ENCODE measurements at places on chromosomes 6 and 20.

DNA sequence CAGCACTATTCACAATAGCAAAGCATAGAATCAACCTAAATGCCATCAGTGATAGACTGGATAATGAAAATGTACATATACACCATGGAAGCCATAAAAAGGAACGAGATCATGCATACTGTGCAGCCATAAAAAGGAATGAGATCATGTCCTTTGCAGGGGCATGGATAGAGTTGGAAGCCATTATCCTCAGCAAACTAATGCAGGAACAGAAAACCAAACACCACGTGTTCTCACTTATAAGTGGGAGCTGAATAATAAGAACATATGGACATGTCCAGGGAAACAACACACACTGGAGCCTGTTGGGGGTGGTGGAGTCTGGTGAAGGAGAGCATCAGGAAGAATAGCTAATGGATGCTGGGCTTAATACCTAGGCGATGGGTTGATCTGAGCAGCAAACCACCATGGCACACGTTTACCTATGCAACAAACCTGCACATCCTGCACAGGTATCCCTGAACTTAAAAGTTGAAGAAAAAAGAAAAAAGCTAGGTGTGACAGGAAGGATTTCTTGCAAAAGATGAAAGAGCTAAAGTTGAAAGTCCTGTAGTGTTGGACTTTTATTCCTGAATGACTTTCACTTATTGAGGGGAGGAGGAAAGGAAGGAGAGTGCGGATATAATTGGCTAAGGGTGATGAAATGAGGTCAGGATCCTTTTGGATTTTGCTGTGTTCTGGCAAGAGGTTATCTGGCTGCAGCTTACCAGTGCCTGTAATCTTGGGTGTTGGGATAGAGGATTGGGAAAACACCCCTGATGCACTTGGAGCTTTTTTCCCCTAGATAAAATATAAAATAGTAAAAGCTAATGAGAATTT, 8.5 kb downstream of the TRMT11 start:
- no peak for DNase-seq

GRCh38 chr6:10080561-10080960, 334.3 kb downstream of the TFAP2A start:
- DNase-seq, result no peak

- DNase-seq, result no peak
Observed at GRCh38 chr6:51778666-51779065, 308.7 kb downstream of the PKHD1 start.

- no peak for DNase-seq
Observed at GRCh38 chr6:80535914-80536565, 429.6 kb downstream of the BCKDHB start.

DNA sequence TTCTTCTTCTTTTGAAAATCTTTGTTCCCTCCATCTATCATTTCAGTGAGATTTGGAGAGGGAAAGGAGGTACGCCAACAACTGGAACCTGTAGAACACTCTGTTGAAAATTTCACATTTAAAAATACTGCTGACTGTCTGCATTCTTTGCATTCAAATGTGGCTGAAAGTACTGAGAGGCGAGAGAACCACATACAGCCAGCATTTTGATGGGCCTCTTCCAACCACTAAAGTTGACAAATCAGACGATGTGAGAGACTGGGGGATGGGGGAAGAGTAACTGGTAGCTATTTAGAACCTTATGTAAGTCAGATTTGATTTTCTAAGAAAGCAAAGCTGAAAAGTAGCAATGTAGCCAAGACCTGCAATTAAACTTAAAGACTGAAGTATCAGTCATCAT, 77.5 kb downstream of the FKBP5 start:
- no peak for DNase-seq

DNA sequence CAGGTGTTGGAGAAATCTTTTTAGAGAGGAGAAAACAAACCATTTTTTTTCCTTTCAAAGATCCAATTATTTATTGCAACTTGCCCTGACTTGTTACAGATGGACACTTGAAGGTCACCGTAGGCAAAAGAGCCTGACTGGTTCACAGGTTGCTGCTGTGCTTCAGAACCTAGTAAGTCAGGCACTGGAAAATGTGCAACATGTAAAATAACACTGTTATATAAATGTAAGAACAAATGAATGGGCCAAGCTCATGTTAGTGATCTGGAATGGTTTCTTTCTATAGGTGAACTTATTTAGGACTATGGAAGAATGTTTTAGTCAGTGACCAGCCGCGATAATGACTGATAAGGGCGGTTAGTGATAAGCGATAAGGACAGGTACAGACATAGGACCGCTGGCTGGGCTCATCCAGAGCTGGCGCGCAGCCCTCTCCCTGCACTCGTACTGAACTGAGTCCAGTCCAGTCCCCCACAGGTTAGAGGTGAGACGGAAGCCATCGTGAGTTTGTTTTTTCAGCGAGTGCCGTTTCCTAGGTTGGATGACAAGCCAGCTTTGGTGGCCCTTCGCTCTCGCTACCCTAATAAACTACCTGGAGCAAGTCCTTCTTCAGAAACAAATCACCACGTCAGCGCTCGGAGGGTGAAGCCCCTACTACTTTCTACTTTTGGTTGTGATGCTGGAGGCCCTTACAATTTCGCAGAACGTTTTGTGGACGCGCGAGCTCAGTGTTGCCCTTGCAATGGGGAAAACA, 94.4 kb upstream of the PRDM1 start:
- DNase-seq, result no peak

GRCh38 chr20:37302981-37303380, 13.5 kb downstream of the MANBAL start:
- no peak for DNase-seq

DNA sequence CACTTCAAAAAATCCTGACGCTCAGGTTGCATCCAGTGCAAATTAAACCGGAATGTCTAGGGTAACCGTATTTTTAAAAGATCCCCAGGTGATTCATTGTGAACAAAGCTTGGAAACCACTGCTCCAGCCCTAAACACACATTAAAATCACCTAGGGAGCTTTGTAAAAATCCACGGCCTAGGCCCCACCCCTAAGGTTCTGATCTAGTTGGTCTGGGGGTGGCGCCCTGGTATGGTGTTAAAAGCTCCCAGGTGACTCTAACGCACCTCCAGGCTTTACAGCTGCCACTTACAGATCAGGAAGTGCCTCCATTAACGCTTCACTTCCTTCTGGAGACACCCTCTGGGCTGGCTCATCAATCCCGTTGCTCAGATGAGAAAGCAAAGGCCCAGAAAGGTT, 92.2 kb downstream of the GRM4 start:
- DNase-seq, result no peak

DNA sequence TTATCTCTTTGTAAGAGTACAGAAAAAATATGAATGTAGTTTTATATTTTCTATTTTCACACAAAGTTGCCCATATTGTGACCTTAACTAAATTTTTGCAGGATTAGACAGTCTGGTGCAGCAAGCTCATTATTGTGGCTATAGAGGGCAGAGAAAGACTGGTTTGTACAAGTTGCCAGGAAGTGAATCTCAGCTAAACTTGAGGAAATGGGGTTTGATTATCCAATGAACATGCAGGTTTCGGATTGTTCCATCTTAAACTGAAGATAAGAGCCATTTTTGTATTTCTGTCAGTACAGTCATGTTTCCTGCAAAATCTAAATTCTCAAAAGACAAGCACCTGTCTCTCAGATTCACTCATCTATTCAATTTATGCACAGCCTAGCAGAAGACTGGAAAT, 390.9 kb downstream of the MMUT start:
- no peak for DNase-seq

GRCh38 chr6:31572041-31572911, at the start of gene LTA:
Gene LTA (plus strand): TSS chr6:31572289. CDS start chr6:31572743, 454 bp downstream.
- no peak for DNase-seq

- no peak for DNase-seq
Observed at GRCh38 chr6:146355521-146356100, 188.0 kb upstream of the RAB32 start.

- peak; percentile 20 for DNase-seq
Observed at GRCh38 chr20:54199721-54200176, 8.1 kb upstream of the PFDN4 start.

DNA sequence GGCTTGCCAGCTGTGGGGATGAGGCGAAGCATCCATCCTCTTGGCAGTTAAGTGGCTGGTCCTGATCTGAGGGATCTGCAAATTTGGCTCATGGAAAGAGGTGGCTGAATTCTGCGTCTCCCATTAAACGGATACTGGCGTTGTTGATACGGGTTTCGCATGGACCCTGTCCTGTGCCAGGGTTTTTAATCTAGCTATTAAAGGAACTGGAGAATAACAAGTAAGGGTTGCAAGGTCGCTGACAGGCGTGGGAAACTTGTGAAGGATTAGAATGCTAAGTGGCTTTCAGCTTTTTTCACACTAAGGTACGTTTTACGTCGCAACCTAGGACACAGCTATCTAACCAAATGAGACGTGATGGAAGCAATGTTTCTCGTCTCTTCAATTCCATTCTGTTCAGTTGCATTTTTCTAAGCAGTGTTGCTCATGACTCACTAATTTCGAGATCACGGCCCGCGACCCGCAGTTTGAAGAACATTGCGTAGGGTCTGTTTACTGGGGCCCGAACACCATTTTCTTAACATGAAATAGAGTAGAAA, 852 bp downstream of the GMNN start:
- no peak for DNase-seq

GRCh38 chr20:49661560-49662329, 51.9 kb downstream of the B4GALT5 start:
- DNase-seq, result no peak

GRCh38 chr6:167350731-167351655, 26.1 kb downstream of the TTLL2 start:
- peak; percentile 41 for DNase-seq

GRCh38 chr20:1275919-1276318, 9.8 kb downstream of the SNPH start:
- no peak for DNase-seq

- no peak for DNase-seq
Observed at GRCh38 chr6:6482256-6482655, 106.3 kb upstream of the LY86 start.

GRCh38 chr6:90610301-90610750, 23.5 kb upstream of the MAP3K7 start:
- DNase-seq, result no peak

GRCh38 chr20:1783245-1783644, 112.0 kb upstream of the SIRPA start:
- DNase-seq, result no peak

DNA sequence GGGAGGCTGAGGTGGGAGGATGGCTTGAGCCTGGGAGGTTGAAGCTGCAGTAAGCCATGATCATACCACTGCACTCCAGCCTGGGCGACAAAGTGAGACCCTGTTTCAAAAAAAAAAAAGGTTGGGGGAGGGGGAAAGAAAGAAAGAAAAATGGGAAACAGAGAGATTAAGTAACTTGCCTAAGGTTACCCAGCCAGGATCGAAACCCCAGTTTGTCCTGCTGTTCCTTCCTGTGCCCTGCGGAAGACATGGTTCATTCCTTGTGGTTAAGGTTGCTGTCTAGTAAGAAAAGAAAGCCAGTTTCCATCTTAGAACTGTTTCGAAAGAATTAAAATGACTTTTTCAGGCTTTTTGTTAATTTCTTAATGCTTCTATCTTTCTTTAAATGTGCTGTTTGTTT, 29.8 kb downstream of the C6orf89 start:
- no peak for DNase-seq

DNA sequence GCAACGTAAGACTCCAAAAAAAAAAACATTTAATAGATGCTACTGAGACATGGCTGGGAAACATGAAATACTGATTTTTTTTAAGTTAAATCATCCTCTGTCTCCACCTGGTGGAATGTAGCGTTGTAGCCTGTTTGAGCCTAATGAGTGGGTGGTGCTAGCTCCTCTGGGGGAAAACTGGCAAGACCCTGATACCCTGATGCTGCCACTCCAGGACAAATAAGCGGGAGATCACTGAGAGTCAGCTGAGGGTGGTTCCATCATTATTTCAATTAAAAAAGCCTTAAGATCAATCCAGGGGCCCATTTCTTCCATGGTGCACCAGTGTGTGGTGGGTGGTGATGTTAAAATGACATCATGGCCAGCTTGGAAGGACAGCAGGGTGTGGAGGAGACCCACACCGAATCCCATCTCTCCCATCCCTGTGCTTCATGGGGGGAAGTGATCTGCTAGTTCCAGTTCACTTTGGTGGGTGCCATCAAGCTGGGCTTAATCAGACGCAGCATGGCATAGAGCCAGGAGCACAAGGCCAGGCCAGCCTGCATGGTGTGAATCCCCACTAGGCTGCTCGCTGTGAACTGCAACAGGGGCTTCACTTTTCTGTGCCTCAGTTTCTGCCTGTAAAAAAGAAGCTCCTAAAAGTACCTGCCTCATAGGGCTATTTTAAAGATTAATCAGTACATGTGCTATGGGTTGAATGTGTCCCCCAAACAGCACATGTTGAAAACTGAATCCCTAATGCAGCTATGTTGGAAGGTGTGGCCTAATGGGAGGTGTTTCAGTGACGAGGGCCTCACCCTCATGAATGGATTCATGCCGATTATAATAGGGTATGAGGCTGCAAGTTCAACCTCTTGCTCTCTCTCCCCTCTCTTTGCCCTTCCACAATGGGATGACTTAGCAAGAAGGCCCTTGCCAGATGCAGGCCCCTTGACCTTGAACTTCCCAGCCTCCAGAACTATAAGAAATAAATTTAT, 13.0 kb upstream of the MRPS10 start:
- no peak for DNase-seq

DNA sequence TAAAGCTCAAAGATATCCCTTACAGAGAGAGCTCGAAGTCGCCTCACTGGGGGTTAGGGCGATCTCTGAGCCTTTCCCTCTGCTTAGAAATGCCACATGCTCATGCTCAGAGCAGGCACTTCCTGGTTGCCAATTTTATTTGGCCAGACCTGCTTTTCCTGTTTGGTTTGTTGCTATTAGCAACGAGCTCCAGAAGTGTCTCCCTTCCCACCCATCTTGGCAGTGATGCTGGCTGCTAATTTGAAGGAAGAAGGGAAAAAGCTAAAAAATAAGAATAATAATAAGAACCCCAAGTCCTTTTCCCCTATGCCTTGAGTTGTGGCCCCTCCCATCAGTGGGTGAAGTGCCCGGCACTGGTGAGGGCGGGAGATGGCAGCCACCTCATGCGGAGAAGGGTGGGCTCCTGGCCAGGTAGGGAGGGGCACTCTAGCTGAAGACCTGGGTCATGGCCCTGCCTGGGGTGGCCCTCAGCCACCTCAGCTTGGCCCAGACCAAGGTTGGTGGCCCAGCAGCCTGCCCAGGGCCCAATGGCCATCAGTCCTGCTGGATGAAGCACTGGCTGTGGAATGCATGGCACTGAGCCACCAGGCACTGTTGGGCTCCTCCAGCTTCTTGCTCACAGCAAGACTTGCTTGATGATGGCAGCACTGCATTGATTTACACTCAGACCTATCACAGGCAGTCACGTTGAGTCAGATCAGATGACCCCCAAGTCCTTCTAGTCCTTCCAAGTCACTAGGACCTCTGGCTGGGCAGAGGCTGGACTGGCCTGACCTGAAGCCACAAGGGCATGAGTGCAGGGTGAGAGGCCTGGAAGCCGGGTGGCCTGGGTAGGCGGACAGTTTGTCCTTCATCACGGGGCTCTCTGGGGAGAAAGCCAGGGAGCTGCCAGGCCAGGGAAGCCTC, 79.0 kb downstream of the SYNJ2 start:
- no peak for DNase-seq

Data from KG1 (cell line).